GM06990 (cell line): ENCODE measurements at places on chromosomes 2 and 18.

DNA sequence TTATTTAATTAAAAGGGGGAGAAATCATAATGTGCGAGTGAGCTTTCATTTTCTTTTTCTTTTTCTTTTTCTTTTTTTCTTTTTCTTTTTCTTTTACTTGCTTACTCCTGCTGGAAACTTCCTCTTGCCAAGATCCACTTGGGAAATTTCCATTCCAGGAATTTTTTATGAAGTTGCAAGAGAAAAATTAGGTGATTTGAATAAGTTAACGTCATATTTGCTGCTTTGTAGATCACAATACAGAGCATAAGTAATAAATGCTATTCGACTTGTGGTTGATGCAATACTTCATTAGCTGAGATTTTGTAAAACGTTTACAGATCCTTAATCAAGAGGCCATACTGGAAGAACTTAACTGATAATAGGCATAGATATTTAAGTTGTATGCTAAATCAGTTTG, 354.7 kb upstream of the SMIM21 start:
- DNase-seq = no peak

GRCh38 chr2:32482471-32482870, 125.6 kb downstream of the BIRC6 start:
- DNase-seq = no peak

- no peak for DNase-seq
Measured at GRCh38 chr2:136384531-136385303, 266.8 kb upstream of the CXCR4 start.

DNA sequence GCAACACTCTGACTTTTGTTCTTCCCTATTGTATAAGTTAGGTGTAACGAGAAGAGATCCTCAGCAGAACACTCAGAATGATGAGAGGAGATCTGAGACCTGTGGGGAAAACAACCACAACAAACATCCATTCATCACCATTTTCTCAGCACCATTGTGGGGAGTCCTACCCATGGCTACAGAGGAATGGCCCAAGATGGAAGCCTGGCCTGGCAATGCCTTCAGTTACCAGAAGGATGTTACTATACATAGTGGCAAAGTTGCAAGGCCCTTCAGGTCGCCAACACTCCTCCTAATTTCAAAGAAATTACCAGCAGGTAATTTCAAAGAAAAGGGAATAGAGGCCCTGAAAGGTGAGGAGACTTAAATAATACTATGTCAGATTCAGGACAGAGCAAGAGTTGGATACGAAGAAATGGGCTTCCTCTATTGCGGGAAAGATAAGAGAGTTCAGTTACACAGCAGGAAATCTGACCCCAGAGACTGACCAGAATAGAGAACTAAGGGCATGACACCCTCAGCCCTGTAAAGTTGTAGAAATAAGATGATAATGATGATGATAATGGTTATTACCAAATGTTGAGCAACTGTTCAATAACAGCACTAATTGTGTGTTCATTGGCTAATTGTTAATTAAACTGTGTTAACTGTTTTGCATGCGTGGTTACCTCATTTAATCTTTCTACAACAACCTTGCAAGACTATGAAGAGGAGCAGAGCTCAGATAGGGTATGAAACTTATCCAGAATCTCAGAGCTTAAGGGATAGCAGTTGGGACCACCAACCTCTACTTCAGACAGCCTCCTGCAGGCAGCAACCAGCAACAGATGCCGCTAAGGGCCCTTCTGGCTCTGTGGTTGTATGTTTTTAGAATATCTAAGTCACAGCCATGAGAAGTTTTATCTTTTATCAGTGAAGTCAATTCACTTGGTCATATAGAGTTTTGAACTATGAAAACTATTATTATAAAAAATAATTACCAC, 37.5 kb downstream of the DHRS9 start:
- no peak for DNase-seq

- DNase-seq = no peak
Measured at GRCh38 chr2:152493417-152493816, 158.4 kb downstream of the FMNL2 start.

- no peak for DNase-seq
Measured at GRCh38 chr2:160608599-160608998, 115.0 kb upstream of the RBMS1 start.

- no peak for DNase-seq
Measured at GRCh38 chr18:73848656-73849055, 299.0 kb downstream of the FBXO15 start.

DNA sequence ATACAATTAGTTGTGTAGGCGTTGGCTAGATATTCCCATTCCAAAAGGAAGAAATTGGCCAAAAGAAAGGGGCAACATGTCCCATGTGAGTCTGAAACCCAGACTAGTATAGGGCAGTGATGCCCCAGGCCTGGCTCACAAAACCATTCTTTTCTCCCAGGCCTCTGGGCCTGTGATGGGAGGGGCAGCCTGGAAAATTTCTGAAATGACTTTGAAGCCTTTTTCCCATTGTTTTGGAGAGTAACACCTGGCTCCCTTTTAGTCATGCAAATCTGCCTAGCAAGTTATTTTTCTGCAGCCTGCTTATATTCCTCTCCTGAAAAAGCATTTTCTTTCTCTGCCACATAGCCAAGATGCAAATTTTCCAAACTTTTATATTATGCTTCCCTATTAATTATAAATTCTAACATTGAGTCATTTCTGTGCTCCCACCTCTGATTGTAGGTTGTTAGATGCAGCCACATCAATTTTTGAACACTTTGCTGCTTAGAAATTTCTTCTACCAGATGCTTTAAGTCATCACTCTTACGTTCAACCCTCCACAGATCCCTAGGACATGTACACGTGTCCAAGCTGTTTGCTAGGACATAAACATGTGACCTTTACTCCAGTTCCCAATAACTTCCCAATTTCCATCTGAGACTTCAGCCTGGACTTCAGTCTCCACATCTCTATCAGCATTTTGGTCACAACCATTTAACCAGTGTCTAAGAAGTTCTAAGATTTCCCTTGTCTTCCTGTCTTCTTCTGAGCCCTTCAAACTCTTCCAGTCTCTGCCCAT, 76.1 kb upstream of the MC4R start:
- DNase-seq = no peak

DNA sequence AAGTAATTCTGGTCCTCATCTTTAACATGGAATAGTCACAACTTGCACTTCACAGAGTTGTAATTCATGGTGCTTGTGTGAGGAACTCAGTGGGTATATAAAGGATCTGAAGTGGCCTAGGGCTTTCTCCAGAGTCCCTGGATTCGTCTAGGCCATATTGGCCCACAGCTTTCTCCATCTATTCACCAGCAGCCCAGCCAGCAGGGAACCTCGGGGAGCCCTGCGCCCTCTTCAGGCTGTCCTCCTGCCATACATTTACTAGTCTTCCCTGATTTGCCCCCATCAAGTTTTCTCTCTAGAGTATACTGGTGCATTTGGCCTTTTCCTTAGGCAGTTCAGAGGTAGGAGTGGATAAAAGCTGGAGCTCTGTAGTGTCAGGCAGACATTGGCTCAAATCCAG, 278.3 kb downstream of the MYCN start:
- no peak for DNase-seq

- no peak for DNase-seq
Measured at GRCh38 chr2:14745288-14746076, 113.0 kb downstream of the LRATD1 start.
